Left renal pelvis (tissue), 4 donors: ENCODE measurements at places on chromosomes 5 and 9.

- no peak for DNase-seq
These were observed 34.9 kb downstream of the SMIM23 start for GRCh38 chr5:171820561-171820960.

DNA sequence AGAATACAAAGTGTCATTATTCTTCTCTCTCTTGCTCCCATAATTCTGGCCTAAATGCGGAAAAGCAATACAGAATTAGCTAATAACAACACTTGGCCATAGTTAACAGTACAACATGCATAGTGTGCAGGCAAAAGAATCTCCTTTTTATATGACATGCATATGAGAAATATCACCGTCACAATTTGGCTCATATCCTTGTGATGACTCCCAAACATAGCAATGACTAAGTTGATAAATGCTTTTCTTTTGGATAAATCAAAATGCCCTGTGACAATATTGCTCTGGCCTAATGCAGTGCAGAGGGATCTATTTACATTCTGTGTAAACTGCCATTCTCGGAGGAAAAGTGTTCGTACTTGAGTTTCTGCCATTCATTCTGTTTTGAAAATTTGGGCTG is 121.9 kb upstream of the GHR start:
- DNase-seq = no peak

GRCh38 chr9:71306134-71306533 is 184.7 kb upstream of the TRPM3 start:
- no peak for DNase-seq

DNA sequence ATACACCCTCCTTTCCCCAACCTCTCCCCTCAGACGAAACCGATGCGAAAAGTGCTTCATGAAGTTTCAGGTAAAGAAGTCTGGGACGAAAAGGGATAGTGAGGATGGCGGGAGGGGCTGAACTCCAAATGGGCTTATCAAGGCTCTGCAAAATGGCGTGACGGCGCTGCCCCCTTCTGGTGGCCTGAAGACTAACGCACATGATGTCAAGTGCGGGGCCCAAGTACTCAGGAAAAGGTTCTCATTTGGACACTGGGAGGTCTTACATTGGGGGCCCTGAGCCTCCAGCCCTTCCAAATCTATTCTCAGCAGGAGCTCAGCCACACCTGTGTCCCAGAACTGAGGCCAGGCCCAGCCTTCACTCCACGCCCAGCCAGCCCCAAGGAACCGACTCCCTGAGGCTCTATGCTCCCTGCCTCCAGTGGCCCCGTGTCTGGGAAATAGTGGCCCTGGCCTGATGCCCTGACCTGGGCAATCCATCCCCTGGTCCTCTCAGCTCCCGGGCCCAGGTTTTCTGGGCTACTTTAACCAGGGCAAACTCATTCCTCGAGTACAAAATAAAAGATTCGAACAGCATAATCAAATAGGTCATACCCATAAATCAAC is 119.9 kb downstream of the KCNIP1 start:
- DNase-seq = no peak

- no peak for DNase-seq
These were observed 152.2 kb downstream of the BNC2 start for GRCh38 chr9:16718296-16718695.

DNA sequence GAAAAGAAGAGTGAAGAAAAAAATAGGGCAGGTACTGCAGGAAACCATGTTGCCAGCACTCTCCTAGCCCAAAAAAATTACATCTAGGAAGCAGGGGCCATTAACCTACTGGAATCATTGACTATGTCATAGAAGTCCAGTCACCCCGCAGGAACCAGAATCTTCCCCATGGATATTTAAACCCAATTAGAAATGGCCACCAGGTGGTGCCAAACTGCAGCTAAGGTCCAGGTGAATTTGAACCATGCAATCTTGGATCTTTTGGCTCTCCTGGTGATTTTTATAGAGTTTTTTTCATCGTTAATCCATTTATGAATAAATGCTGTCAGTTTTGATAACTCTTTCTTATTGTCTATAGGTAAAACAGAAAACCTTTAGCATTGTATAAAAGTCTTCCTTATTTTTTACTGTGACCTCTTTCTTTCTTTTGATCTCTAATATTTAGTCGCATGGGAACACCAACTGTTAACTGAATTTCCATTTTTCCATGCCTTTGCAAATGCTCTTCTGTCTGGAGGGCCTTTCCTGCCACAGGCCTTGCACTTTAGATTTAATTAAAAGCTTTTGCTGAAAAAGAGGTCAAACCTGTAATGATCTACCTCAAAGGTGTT is 147.5 kb upstream of the FGF10 start:
- DNase-seq = no peak

DNA sequence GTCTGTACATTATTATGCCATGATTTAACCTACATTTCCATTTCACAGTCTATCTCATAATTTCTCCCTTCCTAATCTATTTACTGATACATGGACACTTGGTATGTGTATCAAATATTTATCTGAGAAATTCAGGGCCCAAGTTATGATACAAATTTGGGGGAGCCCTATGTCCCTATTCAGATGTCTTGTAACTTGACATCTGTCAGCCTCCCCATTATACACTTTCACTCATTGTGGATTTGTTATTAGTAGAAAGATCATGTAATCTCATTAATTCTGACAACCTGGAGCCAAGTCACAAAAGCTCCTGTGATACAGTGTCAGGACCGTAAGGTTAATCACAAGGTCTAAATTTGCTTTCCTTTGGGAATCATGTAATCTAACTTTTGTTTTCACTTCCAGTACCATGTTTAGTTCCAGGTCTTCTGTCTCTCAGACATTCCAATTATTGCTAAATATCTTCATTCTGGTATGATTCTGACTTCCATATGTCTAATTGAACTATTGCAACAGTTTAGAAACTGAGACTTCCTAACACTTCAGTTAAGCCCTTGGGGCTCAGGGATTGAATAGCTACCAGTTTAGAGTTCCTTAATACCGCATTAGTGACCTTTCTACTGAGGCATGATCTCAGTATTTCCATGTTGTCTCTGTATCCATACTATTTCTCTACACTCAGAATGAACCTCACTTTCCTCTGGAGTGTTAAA is 182.9 kb upstream of the NUDT12 start:
- DNase-seq = no peak

- no peak for DNase-seq
These were observed 4.1 kb downstream of the SUB1 start for GRCh38 chr5:32589416-32589815.

DNA sequence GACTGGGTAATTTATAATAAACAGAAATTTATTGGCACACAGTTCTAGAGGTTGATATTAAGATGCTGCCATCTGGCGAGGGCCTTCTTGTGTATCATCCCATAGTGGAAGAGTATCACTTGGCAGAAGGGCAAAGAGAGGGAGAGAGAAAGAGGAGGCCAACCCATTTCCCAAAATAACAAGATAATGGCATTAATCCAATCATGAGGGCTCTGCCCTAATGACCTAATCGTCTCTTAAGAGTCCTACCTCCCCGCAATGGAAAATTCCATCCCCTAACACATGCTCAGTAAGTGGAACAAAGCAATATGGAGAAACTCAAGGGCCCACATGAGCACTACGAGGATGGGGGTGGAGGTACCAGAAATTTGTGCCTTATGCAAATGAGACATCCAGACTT is 17.6 kb upstream of the VDAC1 start:
- DNase-seq = no peak

GRCh38 chr5:75654693-75655295 is 43.5 kb downstream of the ANKDD1B start:
- DNase-seq = no peak
